ENCODE measurements at places on chromosomes 1 and 21. TPM values are rescaled to one million over a fixed set of nuclear protein-coding genes. Genes with fewer than 3 reads are reported as not detected.

Gene LIPI
- polyA plus RNA-seq: not detected

Gene RXFP4
- polyA plus RNA-seq: not detected

Gene STXBP3
- 56.2 TPM for polyA plus RNA-seq

Gene NR0B2
- polyA plus RNA-seq: not detected

Gene CRYBG2
- polyA plus RNA-seq: 0.39 TPM

Gene KCNA10
- polyA plus RNA-seq: not detected

Gene CRYAA
- polyA plus RNA-seq: not detected

Gene KCNA2
- not detected for polyA plus RNA-seq

Gene CCDC27
- not detected for polyA plus RNA-seq

Gene SEC16B
- polyA plus RNA-seq: not detected

Gene ATP5PB
- 557 TPM for polyA plus RNA-seq
